ENCODE measurements at places on chromosomes 16 and 17.
A peak's percentile ranks its signal among the peaks of the same experiment; 100 is the strongest.

- no peak for DNase-seq
Measured at GRCh38 chr16:56370185-56370874, 55.0 kb downstream of the AMFR start.

DNA sequence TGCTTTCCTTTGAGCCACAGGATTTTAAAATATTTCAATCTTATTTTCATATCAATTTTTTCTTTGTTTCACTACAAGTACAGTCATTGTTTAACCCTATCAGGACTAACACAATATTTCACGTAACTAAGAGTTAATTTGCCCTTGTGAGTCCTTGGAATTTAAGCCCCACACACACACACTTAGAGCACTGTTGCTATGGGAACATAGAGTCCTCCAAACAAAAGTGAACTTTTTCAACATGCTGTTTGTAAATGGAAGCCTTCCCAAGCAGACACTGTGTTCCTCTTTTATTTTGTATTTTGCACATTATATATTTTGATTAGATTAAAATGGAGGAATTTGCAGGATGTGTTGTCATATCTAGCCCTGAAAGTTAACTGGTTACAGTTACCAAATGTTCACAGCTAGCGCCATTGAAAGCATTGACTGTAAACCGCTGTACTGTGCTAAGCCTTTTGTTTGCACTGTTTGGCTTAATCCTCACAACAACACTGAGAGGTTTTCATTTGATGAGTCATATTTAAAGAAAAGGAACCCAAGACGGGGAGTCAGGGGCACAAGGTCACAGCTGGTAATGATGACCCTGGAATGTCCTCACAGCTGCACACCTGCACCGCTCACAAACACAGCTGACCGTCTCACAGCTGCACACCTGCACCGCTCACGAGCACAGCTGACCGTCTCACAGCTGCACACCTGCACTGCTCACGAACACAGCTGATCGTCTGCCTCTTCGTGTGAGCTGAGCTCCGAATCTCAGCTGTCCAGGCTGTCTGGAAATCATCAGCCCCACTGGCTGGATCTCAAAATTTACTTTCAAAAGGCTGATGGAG, 6.3 kb downstream of the HSBP1 start:
- no peak for DNase-seq

DNA sequence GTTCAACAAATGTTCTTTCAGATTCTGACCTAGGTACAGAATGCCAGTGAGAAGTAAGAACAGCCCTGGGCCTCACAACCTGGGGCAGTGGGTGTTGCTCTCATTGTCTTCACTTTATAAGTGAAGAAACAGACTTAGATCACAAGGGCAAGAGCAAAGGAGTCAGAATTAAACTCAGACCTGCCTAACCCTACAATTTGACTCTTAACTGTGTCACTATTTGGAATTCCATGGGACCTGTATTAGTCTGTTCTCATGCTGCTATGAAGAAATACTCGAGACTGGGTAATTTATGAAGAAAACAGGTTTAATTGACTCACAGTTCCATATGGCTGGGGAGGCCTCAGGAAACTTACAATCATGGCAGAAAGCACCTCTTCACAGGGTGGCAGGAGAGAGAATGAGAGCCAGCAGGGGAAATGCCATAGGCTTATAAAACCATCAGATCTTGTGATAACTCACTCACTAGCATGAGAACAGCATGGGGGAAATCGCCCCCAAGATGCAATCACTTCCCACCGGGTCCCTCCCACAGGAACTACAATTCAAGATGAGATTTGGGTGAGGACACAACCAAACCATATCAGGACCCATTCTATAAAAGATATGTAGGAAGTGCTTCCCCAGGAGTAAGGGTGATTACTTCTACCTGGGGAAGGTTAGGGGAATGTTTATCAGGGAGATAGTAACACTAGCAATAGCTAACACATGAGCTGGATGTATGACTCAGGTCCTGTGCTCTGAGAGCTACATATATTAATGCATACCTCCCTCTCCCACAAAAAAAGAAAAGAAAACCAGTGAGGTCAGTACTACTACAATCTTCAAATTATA, 270.1 kb downstream of the SOX9 start:
- DNase-seq, result no peak

GRCh38 chr16:68493412-68494070, 45.2 kb upstream of the SMPD3 start:
- DNase-seq, result no peak

DNA sequence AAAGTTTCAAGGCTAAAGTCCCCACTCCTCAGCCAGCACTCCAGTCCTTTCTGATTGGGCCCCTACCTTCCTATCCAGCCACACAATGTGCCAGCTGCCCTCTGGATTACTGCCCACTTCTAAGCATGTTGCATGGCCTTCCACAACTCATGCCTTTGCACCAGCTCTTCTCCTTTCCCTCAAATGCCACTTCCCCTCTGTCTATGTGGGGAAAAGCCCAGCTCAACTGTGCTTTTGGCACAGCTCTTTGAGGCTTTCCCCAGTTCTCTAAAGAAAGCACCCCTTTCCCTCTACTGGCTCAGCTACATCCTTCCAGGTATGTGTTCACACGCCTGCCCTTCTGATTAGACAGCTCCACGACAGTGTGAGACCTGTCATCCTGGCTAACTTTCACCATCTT, 18.5 kb downstream of the GTF3C1 start:
- DNase-seq, result no peak

DNA sequence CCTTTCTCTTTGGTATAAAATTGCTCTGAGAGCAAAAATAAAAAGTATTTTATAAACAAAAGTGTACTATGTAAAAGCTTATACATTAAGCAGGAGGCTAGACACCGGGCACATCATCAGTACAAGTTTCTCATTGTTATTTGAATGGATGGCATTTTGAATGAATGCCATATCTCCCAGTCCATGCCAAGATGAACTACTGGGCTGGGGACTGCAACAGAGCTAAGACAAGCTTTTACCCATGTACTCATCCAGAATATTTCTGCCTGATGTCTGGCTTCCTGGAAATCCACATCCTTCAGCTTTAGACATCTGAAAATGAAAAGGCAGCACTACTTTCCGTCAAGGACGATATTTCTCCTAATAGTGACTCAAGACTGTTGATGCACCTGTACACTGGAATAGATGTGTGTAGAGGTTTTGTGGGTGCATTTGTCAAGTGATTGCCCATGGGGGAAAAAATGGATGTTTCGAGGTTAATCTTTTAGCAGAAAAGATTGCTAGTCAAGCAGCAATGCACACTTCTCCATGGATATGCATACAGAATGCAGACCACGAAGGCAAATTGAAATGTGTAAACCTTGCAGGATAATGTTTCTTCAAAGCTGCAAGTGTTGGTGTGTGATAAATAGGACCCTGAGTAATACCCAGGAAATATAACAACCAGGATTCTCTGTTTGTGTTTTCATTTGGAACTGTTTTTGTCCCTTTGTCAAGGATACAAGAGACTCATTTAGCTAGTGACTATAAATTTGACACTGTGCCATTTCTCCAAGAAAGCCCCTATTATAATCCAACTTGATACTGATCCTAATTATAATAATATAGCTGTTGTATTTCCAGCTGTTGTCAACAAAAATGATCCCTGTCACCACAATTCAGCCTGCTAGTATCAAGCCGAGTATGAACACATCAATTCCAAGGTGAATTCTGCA, 173.8 kb downstream of the CDH8 start:
- DNase-seq, result no peak

DNA sequence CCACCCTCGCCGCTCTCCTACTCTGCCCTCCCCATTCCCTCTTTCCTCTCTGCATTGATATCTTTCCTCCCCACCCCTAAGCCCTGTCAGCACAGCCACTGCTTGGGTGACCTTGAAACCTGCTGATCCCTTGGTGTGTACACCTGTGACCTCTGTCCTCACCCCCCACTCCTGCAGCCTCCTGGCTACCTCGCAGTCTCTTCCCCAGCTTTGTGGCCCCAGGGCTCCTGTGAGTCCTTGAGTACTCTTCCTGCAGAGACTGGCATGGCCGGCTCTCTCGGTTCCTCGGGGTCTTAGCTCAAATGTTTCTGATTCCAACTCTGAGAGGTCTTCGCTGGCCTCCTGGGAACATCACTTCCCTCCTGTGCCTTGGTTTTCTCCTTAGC, 31.7 kb downstream of the ADCY7 start:
- DNase-seq, result no peak

DNA sequence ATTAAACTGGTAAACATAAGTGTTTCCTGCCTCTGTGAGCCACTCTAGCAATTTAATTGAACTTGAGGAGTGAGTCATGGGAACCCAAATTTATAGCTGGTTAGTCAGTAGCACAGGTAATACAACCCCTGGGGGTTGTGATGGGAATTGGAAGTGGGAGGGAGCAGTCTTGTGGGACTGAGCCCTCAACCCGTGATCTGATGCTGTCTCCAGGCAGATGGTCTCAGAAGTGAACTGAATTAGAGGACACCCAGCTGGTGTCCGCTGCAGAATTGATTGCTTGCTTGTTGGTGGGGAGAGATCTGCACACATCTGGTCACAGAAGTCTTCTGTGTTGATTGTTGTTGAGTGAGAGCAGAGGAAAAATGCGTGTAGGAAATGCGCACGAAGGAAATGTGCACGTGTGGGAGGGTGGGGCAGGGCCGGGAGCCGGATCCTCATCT, 7.7 kb upstream of the ST6GALNAC2 start:
- DNase-seq, result no peak

DNA sequence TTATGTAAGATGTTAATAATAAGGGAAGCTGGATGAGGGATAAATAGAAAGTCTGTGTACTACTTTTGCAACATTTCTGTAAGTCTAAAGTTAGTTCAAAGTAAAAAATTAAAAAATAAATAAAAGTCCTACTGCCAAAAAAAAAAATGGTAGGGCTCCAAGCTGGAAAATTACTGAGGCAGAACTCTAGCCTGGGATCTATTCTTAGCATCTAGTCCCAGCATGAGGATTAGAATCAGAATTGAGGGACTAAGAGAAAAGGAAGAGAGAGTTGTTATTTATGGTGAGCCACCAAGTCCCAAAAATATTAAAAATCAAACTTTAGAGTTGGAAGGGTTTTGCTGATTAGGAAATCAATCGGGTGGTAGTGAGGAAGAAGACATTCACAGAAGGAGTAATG, 110.3 kb downstream of the CYB561 start:
- DNase-seq, result no peak

- DNase-seq, result no peak
Measured at GRCh38 chr16:30903596-30903995, 7.2 kb downstream of the CTF1 start.

GRCh38 chr17:76914937-76915336, 46.7 kb downstream of the MGAT5B start:
- no peak for DNase-seq

DNA sequence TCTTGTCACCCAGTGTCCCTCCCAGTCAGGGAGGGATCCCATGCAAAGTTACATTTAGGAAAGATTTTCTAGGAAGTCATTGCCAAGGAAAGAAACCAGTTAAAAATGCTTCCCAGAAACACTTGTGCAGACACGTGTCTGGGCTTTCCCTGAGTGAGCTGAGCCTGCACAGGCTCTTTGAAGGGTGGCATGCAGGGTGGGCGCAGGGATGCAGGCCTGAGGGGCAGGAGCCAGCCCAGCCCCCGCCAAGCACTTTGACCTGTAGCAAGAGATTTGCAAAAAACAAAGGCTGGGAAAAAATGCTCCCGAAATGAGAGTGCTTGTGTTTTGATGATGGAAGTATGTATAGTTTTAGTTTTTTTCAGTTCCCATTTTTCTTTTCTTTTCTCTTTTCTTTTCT, 52.4 kb downstream of the B9D1 start:
- no peak for DNase-seq

DNA sequence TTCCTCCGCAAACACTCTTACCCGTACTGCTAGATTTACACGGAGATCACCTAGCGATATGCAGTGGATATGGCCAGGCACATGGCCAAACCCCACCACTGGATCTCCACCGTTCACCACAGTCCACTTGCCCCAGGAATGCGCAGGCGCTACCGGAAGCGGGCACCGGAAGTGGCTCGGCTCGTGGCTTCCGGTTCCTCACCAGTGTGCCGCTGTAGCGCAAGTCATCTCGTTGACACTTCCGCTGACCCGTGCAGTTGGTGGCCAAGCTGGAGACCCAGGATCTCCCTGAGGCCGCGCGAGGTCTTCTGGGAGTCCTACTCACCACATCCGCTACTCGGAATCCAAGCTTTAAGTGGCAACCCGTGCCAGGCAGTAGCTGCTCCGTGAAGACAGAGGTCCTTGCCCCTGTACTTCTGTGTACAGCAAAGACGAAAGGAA, 11.5 kb downstream of the ZNF597 start:
- peak; percentile 64 for DNase-seq

GRCh38 chr17:34570506-34570905, 8.9 kb upstream of the TMEM132E start:
- DNase-seq, result no peak

DNA sequence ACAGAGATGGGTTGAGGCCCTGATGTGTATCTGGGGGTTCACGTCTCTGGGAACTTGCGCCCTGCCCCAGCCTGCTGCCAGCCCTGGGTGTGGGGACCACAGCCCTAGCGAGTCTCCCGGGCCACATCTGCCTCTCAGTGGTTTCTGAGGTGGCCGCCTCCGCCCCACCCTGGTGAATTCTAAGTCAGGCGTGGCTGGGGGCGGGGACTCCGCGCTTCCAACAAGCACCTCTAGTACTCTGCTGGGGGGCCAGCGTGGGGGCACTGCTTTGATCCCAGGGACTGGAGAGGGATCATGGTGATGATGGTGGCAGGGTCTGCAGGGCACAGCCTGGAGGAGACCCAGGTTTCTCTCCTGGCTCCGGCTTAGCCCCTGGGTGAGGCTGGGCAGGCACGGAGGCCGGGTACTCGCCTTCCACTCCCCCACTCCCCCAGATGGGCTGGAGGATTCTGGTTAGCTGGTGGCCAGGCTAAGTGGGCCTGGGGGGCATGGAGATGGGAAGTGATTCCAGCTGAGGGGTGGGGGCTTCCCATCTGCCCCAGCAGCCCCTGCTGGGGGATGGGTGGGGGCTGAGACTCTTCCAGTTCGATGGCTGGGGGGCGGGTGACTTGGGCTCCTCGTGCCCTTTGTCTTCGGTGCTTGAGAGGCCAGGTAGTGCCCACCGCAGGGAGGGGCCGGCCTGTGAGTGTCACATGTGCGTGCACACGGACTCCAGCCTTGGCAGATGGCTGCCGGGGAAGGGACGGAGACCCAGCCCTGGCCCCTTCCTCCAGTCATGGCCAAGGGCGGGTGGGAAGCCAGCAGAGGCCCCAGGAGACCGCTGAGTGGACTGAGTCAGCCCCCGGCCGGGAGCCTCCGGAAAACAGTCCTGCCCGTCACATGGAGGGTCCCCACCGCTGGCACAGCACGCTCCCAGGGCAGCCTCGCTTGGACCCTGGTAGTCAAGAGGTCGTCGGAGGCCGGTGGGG, 3.9 kb downstream of the GLIS2 start:
- peak; percentile 74 for DNase-seq

Measured in activated naive CD4-positive, alpha-beta T cell treated with Interleukin-2 at 50 U/mL for 16 hours (primary cell).